Myocyte (in vitro differentiated cells): ENCODE measurements at places on chromosomes 3 and 15.
A peak's percentile ranks its signal among the peaks of the same experiment; 100 is the strongest.

DNA sequence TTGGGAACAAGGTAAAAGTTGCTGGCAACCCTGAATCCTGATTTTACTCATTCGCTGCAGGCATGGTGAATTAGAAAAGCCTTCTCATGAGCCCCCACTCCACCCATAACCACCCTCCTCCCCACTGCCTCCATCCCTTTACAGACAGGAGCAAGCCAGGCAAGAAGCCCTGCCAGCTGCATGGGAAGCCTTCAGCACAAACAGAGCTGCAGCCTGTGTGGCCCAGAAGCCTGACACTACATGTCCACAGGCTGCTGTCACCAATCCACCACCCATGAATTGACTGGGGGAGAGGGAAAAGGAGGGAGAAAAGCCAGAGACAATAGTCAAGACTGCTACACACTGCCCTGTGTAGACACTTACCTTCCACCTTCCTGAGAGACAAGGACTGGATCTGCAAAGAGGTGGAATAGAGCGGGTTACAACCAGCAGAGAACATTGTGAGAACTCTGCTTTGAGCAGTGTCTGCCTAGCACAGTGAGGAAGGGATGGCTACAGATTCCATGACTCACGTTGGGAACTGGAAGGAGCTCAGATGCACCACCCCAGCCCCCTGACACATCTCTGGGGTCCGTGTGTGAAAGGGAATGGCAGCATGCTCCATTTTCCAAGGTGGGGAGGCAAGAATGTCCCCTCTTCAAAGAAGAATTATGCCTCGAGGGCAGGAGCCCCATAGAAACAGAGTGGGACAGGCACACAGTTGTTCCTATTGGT is 33.9 kb downstream of the DZIP1L start:
- no peak for DNase-seq

- no peak for DNase-seq
Measured at GRCh38 chr3:16884084-16884747, 539 bp upstream of the PLCL2 start.

DNA sequence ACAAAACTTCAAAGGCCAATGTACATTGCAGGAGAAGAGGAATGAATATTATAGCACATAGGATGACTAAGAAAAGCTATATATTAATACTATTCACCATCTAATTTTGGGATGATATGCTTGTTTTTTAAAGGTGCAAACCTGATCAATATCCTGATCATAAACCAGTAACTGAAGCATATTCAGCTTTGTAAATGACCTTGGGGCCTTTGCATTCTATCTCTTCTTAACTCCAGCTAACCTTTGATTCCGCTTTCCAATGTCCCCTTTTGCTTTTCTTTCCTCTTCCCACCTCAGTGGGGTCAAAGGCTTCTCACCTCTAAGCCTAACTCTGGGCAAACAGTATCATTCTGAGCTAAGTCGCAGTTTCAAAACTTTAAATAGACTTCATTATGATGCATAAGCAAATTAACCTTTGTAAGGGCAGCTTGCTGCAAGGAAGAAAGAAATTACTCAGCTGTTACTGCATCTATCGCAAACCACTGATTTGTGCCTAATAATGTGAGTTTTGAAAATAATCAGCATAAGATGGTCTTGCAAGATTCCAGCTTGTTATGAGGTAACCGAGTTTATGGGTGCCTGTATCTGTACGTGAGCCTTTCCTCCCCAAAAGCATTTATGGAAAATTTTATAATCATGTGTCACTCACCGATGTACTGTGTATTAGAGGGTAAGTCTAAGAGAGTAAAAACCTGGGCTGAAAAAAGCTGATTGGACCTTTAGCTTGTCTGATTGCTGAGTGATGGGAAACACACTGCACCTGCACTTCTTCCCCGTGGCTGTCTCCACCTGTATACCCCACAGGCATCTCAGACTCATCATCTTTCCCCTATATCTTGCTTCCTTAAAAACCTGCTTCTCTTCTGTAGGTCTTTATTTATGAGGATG is 116.8 kb downstream of the TPRG1 start:
- no peak for DNase-seq

GRCh38 chr3:121405631-121406030 is 140.2 kb downstream of the POLQ start:
- no peak for DNase-seq

DNA sequence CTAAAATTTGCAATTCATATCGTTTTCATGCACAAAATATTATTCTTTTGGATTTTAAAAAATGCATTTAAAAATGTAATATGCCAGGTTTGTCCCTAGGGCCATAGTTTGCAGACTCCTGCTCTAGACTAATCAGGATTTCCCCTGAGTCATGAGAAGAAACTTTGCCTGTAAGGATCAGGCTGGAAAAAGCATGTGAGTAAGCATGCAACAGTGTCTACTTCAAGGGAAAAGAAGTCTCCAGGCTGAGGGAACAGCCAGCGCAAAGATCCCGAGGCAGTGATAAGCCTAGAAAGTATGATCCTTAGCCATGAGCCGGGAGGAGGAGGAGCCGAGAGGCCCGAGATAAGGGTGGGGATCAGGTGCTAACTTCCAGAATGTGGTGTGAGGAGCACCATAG is 382.8 kb upstream of the CFAP20DC start:
- no peak for DNase-seq

GRCh38 chr3:63015614-63016309 is 140.5 kb upstream of the CADPS start:
- peak; percentile 18 for DNase-seq

DNA sequence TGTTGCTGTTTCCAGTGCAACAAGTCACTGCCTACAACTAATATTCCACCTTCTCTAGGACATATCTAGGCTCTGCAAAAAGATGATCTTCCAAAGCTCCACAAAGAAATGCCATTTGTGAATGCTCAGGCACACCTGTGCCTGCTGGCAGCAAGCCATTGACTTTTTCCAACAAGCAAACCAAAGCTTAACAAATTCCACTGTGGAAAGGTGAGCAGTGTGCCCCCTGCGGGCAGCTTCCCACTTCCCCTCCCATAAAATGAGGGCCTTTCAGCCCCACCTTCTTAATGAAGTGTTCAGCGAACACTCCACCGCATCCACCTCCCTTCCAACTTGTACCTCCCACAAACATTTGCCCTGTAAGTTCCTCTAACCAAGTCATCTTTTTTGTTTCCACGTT is 157.5 kb upstream of the SLC24A5 start:
- no peak for DNase-seq

DNA sequence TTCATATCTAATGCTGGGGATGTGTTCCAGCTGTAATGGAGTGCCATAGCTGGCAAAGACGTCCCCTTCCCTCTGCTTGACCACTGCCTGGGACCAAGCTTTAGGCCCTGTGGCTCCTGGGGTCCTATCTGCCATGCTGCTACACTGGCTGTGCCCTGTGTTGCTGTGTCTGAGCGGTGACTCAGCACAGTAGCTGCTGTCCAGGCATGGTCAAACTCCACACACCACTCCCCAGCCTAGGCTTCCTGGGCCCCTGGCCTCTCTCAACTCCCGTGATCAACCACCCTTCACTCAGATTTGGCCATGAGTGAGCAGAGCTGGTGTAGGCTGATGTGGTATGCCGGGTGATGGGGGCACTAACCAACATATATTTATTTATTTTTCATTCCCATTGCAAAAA is 27.0 kb downstream of the EPHB1 start:
- no peak for DNase-seq

DNA sequence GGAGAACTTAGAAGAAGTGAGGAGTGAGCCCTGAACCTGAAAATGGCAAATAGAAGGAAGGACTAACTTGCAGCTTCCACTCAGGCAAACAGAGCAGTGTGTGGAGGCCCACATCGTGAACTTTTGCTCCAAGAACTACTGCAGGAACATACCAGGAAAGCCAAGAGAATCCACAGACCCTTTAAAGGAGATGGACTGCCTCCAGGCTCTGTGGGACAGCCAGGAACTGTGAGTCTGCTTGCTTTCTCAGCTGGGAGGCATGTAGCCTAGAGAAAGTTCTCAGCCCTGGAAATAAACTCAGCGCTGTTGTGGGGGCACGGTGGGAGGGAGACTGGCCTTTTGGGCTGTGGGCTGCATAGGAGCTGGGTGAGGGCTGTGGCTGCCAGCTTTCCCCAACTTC is 93.0 kb downstream of the SNRK start:
- peak; percentile 41 for DNase-seq

GRCh38 chr3:127307112-127307835 is 19.4 kb upstream of the PRR20G start:
- DNase-seq, result no peak

- DNase-seq, result no peak
Measured at GRCh38 chr3:151998744-151999143, 125.3 kb downstream of the SUCNR1 start.

DNA sequence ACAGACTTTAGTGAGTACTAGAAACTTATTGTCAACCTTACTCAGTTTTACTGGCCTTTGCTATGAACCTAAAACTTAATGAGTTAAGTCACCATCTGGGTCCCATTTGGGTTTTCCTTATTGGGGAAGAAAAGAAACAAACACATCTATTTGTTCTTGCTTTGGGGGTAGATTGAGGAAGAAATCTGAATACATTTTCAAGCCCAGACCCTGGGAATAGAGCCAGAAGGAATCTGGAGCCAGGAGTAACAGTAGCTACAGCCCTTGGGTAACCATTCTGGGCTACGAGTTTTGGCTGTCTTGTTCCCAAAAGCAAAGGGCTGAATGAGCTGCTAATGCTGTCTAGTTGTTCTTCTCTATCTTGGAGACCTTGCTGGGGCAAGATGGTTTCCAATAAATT is 16.5 kb downstream of the SLC12A1 start:
- DNase-seq, result no peak

- DNase-seq, result peak; percentile 64
Measured at GRCh38 chr3:148077318-148077923, 620.3 kb upstream of the AGTR1 start.

DNA sequence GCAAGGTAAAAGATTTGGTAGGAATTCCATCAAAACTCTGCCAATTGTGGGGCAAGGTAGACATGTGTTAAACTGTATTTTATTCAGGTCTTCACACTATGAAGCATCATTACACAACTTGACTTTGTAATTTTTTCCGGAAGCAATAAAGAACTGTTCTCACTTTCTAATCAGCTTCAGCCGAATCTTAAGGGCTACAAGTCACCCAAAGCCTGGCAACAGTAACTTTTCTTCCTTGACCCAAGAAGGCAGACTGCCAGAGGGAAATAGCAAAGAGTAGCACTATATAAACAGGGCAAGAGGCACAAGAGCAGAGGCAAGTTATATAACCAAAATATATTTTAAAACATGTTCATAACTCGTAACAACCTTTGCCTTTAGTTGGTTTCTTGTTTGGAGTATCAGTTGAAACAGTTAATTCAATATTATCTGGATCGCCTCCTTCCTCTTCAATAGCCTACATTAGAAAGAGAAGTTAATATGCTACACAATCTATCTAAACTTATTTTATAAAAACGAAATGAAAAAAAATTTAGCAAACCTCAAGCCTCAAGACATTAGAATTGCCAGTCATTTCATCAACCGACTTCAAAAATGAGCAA is 1.4 kb downstream of the SLTM start:
- DNase-seq, result peak; percentile 51

DNA sequence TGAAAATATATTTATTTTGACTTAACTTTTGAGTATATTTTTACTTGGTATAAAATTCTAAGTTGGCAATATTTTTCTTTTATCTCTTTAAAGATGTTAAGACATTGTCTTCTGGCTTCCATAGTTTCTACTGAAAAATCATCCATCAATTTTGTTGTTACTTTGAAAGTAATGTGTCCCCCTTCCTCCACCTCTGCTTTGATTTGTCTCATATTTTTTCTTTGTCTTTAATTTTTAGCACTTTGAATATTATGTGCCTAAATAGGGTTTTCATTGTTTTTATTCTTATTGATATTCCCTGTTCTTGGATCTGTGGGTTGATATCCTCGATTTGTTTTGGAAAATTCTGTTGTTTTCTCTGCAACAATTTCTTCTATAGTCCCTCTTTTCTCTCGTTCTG is 157.4 kb downstream of the CD47 start:
- no peak for DNase-seq

- peak; percentile 81 for DNase-seq
Measured at GRCh38 chr3:69787436-69788168, 48.3 kb downstream of the MITF start.

- DNase-seq, result no peak
Measured at GRCh38 chr15:29094711-29095110, 174.9 kb downstream of the NSMCE3 start.

DNA sequence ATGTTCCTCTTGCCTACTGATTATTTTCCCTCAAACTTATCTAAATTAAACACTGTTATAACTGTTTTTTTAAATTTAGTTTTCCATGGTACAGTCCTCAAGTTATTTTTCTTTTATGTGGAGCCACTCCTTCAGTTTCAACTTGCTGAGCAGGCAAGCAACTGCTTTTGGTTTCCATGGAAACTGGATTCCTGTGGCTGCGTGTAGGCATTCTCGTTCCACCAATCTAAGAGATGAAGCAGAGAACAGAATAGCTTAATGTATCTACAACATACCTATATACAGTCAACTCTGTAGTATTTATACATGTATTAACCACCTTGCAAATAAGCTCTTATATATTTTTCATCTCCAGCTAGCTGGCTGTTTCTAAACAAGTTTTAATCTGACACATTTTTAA is 25.8 kb upstream of the ANXA2 start:
- peak; percentile 92 for DNase-seq

DNA sequence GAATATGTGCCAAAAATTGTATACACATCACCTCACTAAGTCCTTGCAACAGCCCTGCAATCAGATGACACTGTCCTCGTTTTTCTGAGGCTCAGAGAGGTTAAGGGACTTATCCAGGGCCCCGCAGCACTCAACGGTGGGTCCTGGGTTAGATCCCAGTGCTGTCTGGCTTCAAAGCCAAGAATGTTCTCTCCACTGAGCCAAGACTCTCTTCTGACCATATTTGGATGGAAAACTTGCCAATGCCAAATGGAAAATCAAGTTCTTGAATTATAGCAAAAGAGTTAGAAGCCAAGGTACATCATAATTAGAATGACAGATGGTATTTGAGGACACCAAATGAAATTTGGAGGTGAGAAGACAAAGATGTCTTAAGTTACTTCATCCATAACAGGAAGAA is 75.9 kb downstream of the NCEH1 start:
- no peak for DNase-seq

- peak; percentile 0 for DNase-seq
Measured at GRCh38 chr3:181457190-181457589, 254.5 kb upstream of the SOX2 start.

GRCh38 chr3:149528340-149528650 is 53.8 kb downstream of the TM4SF4 start:
- DNase-seq, result no peak

- DNase-seq, result no peak
Measured at GRCh38 chr3:12948371-12948770, 107.0 kb upstream of the RPL32 start.

DNA sequence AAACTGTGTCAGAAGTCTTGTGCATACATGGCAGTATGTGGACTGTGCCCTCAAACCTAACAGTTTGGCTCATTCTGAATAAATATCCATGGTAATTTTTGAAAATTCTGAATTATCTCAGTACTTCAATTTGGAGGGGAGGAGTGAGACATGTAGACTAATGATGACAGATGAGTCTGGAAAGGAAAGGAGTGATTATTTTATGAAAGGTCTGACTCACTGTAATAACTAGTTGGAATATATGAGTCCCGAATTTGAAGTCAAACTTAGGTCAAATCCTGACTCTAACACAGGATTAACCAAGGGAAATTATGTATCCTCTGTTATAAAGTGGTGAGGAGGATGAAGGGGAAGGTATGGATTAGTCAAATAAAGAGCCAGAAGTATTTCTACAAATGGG is 38.6 kb downstream of the SUCNR1 start:
- DNase-seq, result no peak
